Stimulated activated CD8-positive, alpha-beta memory T cell treated with anti-CD3 and anti-CD28 coated beads, Interleukin-4, amount 100 ng/mL, for 1 hour (primary cell): ENCODE measurements at places on chromosomes 4 and X.

DNA sequence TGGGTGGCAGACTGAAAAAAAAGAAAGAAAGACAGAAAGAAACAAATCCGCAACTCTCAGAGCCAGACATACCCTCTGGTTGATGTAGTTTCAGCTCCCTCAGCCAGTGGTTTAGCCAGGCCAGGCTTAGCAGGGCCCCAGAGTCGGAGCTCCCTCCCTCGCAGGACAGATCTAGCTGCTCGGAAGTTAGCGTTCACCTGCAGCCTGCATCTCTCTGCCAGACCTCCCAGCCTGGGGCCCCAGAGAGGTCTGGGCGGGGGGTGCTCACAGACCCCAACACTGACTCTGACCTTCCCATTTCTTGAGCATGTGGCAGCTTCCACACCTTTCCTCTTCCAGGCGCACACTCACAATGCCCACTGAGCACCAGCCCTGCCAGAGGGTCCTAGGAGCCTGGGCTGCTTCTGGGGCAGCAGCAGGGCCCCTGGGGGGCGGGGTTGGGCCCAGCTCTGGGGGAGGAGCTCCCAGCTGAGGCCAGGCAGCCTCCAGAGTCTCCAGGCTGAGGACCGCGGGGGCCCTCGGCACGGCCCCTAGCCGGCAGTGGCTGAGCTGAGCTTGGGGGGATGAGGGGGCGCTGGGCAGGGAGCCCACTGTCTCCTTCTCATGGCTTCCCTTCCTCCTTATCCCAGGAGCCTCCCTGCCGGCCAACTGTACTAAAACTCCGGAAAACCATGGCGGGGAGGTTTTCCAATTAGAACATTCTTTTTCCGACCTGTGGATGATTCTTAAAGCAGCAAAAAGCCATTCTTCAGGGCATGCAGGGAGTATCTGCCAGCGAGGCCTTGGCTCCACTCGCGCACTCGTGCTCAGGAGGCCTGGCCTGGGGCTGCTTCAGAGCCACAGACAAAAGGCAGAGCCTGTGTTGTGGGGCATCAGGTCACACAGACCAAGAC is 4.6 kb upstream of the ZNF185 start:
- no peak for DNase-seq

DNA sequence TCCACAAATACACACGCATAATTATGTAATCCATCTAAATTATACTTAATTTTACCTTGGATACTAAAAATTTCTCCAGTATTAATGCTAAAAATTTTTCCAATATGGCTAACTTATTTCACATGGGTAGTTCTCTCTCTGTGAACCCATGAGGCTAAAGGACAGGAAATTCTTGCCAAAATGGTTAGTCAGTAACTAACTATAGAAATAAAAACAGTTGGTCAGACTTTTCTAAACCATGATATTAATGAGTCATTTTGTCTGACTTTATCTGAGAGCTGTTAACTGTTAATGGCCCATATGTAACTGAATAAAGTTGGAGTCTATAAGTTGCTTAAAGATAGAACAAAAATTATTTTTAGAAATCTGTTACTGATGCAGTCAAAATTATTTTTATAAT is 549.4 kb downstream of the TLL1 start:
- no peak for DNase-seq

GRCh38 chr4:91909963-91910362 is 393.8 kb upstream of the GRID2 start:
- no peak for DNase-seq

DNA sequence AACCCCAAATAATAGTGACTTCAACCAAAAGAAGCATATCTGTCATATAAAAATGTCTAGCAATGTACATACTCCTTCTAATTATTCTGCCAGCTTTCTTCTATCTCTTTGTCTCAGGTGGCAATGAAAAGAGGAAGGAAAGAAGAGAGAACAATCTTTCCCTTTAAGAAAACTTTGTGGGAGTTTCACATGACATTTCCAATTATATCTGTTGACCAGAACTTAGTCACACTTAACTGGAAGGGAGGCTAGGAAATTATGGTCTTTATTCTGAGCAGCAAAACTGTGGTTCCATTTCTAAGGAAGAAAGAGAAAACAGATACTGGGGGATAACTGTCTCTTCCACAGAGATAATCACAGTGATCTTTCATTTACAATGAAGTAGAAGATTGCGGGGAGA is 12.9 kb upstream of the MAOA start:
- no peak for DNase-seq

- DNase-seq: no peak
Measured at GRCh38 chr4:5999356-5999755, 18.9 kb downstream of the C4orf50 start.

- DNase-seq: no peak
Measured at GRCh38 chr4:46894826-46895225, 14.2 kb downstream of the COX7B2 start.

DNA sequence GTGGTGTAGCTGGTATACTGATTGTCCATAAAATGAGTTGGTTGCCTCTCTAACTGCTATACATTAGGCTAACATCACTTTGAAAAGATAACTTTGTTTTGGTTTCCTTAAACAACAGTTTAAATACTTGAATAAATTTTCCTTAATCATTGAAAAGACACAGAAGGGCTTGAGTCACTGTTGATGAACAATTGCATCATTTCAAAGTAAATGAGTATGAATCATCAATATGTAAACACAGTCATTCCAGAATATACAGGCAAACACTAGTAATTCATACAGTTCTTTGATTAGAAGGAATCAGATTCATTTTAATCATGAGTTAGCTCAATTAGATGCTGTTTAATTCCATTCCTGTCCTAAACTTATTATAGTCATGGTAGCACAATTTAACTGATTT is 160.6 kb downstream of the AFF2 start:
- DNase-seq: no peak

- DNase-seq: no peak
Measured at GRCh38 chr4:122847931-122848330, 21.3 kb downstream of the FGF2 start.

- DNase-seq: no peak
Measured at GRCh38 chr4:146916479-146917076, 29.1 kb downstream of the TTC29 start.

DNA sequence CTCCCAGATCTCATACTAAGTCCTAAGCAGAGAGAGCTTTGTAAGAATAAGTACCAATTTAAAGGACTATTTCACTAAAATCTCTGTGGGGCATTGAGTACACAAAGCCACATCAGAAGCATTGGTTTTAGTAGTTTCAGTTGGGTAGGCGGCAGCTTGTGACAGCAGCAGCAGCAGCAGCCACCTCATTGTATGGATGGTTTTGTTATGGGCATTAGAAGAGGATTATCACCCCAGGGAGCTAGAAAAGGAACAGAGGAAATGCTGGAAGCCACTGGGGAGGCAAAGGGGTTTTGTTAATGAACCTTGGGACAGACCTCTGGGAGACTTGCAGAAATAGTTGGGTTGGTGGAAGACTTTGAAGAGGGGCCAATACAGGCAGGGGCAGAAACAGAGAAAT is 93.9 kb upstream of the FRMPD3 start:
- no peak for DNase-seq

GRCh38 chrX:116399681-116400080 is 36.7 kb upstream of the SLC6A14 start:
- no peak for DNase-seq

DNA sequence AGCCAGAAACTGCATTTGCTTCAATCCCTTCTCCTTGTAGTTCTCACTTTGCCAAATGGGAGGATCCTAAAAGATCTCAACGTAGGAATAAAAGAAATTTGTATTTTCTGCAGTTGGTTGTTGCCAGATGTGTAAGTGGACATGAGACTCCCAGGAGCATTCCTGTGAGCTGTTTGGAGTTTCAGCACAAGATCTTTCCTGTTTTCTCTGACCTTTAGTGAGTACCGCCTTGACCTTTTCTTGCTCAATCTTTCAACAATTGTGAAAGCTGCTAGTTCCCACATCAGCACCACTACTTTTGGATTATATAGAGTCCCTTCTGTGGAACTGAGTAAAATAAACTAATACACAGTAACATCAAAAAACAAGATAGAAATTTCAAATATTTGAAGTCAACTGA is 683.8 kb upstream of the PABPC4L start:
- no peak for DNase-seq

DNA sequence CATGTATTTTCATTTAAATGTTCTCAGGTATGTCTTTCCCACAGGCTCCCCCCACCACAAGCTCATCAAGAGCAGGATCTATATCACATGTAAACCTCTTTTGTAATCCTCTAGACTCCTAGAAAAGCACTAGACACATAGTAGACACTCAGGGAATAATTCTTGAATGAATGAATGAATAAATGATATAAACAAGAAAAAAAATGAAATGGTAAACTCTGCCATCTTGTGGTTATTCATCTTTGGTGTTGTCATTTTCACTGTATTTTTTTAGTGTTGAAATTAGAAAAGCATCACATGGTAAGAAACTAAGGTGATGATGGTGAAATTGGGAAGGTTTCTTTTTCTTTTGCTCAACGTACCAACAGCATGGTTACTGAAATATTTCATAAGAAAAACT is 34.2 kb upstream of the C1GALT1C1 start:
- DNase-seq: no peak

DNA sequence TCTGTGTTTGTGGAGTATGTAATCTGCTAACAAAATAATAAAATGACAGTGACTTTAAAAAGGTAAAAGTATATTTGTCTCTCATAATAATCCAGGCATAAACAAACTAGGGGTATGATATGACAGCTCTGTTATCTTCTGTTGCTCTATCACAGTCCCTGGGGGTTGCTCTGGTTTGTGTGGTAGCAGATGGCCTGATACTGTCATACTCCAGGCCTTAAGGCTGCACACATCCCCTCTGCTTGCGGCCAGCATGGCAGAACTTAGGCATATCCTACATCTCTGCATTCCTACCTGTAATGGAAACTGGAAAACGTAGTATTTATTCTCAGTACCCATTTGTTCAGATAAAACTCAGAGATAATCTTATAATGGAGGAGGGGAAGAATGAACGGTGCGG is 117.9 kb upstream of the HAND2 start:
- no peak for DNase-seq

DNA sequence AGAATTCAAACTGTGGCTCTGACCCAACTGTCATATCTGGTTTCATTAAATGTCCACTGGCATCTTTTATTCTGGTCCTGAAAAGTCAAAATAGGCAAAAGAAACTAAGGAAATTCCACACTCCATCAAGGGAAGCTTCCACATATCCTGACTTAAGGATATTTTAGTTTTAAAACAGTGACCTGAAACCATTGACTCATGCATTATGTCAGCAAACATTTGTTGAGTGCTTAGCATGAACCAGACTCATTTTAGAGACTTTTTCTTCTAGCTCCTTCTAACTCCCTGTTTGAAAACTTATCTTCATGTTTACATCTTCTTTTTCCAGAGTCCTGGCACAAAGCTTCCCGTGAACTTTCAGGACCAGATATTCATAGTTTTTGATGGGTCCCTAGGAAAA is 6.9 kb upstream of the CXCL1 start:
- DNase-seq: no peak

DNA sequence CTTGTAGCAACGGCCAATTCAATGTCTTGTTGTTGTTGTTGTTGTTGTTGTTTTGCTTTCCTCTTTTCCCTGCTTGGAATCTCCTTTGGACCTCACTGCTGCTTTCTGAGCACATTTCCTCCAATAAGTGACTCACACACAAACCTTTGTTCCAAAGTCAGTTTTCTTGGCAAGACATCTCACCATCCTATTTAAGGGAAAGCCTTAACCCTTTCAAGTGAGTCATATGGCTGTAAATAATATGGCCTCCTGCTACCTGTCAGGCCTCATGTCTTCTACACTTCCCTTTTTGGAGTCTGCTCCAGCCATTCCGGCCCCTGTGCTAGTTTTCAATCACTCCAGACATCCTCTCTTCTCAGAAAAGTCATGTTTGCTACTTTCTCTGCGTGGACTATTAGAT is 79.5 kb upstream of the MAGEB10 start:
- DNase-seq: no peak

DNA sequence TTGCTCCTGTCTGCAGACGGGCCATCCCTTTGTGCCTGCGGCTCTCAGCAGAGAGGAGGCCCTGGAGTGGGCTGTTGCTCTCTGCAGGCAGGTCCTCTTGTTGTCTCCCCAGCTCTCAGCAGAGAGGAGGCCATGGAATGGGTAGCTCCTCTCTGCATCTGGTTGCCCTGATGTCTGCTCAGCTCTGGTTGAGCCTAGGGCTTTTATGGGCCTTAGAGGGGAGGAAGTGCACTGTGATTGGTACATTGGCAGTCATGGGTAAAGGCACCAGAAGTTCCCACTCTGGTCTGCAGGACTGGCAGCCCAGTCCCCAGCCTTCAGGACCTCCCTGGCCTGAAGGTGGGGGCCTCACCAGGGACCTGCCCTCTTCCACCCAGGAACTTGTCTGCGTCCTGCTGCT is 21.5 kb downstream of the SPON2 start:
- no peak for DNase-seq

GRCh38 chrX:21748235-21748634 is 9.7 kb downstream of the SMPX start:
- DNase-seq: no peak

GRCh38 chrX:12974305-12974795 is 560 bp upstream of the TMSB4X start:
- DNase-seq: no peak

DNA sequence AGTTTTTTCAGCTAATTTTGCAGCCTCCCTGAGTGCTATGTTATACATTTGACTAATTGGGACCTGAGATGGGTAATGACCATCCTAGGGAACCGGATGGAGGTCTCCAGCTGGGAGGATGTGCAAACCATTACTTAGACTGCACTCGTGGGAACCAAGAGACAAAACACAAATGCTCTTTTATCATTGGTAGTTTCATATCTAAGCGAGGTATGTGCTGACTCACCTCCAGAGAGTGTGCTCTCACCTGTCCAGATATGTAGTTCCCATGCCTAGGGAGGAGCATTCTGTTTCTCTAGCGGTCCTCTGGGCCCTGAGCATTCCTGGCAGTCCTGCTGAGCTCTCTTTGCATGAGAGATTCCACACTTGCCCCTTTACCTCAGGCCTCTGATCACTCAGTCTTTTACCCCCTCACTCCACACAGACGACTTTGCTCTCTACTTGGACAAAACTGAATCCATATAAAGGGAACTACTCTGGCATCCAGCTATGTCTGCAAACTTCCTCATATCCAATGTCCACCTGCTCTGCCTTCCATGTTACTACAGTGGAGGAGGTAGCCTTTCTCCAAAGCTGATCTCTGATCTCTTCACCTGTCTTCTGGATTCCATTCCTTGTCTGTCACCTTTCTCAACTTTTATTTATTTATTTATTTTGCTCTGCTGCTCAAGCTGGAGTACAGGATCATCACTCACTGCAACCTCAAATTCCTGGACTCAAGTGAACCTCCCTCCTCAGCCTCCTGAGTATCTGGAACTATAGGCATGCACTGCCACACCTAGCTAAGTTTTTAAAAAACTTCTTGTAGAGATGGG is 88.4 kb downstream of the LRP2BP start:
- no peak for DNase-seq

- no peak for DNase-seq
Measured at GRCh38 chr4:65023883-65024670, 614.8 kb upstream of the TECRL start.

GRCh38 chr4:6248394-6248793 is 21.3 kb upstream of the WFS1 start:
- no peak for DNase-seq

DNA sequence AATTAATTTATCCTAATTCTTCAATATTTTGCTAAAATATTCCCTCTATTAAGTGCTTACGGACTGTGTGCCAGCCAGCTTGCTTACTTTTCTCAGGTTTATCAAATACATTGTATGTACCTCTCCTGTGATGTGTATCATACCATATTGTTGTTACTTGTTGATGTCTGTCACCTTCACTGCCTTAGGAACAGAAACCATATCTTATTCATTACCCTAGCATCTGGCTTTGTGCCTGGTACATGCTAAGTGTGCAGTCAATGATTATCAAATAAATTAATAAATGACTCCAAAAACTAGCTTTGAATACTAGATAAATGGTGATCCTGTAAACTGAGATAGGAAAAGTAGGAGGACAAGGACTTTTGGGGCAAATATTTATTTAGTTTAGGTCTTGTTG is 6.9 kb downstream of the CLCN3 start:
- no peak for DNase-seq
